ENCODE measurements at places on chromosomes 13 and 19.

GRCh38 chr13:40984668-40985366 lies 34.3 kb downstream of the ELF1 start:
- no peak for DNase-seq

GRCh38 chr13:78185700-78186099 lies 267.1 kb upstream of the EDNRB start:
- DNase-seq, result no peak

GRCh38 chr13:63209330-63210017 lies 1793.8 kb upstream of the PCDH20 start:
- DNase-seq, result no peak

DNA sequence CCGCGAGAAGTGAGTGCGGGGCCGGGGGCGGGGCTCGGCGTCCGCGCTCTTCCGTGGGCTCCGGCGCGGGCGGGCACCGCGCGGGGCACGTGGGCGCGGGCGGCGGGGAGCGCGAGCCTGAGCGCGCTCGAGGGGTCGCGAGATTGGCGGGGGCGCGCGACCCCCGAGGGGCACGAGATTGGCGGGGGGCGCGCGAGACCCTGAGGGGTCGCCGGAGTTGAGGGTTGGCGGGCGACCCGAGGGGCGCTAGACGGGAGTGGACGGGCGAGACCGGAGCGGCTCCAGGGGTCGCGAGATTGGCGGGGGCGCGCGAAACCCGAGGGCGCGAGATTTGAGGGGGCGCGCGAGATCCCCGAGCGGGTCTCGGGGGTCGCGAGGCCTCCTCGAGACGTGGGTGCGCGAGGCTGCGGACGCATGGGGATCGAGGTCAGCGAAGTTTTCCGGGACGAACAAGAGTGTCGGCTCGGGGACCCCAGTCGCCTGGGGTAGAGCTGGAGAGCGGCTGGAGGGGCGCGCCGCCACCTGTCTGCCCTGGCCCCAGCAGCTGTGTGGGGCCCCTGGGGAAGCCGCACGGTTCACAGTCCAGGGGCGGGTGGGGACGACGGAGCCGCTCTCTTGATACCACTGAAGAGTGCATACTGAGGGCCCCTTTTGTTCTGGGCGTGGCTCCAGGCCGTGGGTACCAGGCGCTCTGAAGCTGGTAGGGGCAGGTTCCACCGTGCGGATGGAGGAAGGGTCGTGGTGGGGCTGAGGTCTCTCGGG lies 682 bp downstream of the SSBP4 start:
- no peak for DNase-seq

GRCh38 chr19:47133021-47133471 lies 2.4 kb downstream of the SAE1 start:
- DNase-seq, result no peak

- no peak for DNase-seq
Observed at GRCh38 chr19:32017176-32017953, 328.0 kb upstream of the ZNF507 start.

- no peak for DNase-seq
Observed at GRCh38 chr19:40279761-40280607, 5.2 kb downstream of the AKT2 start.

- peak; percentile 51 for DNase-seq
Observed at GRCh38 chr19:36686365-36687213, 823 bp upstream of the ZNF567 start.

DNA sequence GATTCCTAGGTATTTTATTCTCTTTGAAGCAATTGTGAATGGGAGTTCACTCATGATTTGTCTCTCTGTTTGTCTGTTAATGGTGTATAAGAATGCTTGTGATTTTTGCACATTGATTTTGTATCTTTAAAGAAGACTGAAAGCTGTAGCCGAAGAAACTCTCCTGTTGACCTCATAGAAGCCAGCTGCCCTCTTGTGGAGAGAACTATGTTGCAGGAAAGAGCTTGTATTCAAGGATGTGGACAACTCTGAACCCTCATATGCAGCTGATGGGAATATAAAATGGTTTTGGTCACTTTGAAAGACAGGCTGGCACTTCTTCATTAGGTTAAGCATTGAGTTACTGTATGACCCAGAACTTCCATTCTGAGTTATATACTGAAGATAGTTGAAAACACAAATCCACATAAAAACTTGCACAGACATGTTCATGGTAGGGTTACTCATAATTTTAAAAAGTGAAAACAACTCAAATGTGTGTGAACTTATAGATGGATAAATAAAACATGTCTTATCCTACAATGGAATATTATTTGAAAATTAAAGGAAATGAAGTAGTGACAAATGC lies 65.8 kb upstream of the SLITRK6 start:
- DNase-seq, result no peak

GRCh38 chr13:67857581-67858310 lies 627.6 kb upstream of the PCDH9 start:
- no peak for DNase-seq

DNA sequence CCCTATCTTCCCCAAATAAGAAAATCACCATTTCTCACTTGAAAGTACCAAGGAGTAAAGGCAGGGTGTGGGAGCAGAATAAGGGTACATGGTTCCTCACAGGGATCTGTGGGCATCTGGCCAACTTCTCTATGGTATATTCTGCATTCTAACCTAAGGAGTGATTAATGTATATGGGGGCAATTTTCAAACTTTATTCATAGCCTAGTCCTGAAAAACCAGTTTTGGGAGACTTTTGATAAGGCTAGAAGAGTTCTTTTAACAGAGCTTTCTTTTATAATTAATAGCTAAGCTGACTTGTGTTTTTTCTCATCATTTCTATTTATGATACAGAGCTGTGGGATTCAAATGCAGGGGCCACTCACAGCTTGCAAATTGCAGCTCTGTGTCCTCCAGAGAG lies 852 bp downstream of the SCEL start:
- no peak for DNase-seq

DNA sequence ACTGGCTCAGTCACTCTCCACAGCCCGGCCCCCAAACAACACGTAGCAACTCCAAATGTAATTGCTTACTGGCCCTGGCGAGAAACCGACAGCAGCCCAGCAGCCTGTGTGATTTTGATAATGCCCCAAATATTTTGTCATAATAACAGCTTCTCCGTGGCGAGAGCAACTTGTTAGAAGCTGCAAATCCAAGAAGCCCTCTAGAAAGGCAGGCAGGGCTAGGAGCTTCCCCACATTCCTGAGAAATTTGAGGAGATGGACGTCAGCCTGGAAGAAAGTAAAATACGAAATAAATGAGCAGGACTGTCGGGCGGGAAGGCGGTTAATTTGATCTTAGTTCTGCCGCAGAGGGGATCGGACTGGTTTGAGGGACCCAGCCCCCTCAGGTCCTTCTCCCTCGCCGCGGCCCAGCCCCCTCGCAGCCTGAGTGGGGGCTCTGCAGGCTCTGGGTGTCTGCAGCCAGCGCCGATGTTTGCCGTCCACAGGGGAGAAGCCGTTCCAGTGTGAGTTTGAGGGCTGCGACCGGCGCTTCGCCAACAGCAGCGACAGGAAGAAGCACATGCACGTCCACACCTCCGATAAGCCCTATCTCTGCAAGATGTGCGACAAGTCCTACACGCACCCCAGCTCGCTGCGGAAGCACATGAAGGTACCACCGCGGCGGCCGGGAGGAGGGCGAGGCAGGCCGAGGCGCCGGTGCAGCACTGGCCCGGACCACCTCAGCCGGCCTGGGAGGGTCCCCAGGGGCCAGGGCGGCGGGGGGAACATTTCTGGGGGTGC lies 3.1 kb downstream of the ZIC2 start:
- no peak for DNase-seq

- no peak for DNase-seq
Observed at GRCh38 chr13:51355217-51355616, 15.7 kb downstream of the SERPINE3 start.

DNA sequence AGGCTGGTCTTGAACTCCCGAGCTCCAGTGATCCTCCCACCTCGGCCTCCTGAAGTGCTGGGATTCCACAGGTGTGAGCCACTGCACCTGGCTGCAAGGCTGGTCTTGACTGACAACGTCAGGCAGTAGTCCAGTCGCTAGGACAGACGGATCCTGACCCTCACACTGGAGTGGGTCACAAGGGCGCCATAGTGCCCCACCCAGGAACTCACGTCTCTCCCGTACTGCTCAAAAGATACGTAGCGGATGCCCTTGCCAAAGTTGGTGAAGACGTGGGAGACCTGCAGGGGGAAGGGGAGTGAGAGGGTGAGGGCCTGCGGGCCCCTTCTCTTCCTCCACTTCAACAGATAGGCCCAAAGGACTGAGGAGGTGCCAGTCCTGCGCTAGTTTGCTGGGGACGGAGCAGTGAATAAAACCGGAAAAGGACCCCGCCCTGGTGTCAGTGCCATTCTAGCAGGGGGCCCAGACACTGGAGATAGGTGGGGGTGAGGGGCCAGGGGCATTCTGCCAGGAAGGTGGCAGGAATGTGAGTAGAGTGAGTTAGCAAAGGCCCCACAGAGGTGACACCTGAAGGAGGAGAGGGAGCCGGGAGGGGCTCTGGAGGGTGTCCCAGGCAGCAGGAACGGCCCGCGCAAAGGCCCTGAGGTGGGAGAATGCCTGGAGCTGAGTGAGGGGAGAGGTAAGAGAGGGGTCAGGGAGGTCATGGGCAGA lies 11.9 kb downstream of the MRPS12 start:
- no peak for DNase-seq

- DNase-seq, result no peak
Observed at GRCh38 chr19:32206065-32206464, 139.3 kb upstream of the ZNF507 start.

DNA sequence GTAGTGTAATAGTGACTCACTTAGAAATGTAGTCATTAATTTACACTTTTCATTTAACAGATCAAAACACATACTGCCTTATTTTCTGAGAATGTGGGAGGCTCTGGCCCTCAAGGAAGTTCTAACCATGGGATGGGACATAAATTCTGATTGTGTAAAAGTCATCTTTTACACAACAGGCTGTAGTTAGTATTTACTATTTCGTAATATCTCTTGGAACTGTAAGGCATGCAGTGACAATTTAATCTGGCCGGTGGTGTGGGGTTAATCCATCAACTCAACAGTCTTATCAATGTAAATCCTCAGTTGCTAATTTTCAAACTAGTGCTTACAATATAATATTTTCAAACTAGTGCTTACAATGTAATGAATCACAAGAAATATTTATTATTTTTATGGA lies 1599.2 kb downstream of the EFNB2 start:
- DNase-seq, result no peak

- peak; percentile 15 for DNase-seq
Observed at GRCh38 chr13:23289917-23290357, 109.2 kb downstream of the SGCG start.

Data from head of caudate nucleus (tissue), 42 donors.